ENCODE measurements at places on chromosomes 1 and 21.

DNA sequence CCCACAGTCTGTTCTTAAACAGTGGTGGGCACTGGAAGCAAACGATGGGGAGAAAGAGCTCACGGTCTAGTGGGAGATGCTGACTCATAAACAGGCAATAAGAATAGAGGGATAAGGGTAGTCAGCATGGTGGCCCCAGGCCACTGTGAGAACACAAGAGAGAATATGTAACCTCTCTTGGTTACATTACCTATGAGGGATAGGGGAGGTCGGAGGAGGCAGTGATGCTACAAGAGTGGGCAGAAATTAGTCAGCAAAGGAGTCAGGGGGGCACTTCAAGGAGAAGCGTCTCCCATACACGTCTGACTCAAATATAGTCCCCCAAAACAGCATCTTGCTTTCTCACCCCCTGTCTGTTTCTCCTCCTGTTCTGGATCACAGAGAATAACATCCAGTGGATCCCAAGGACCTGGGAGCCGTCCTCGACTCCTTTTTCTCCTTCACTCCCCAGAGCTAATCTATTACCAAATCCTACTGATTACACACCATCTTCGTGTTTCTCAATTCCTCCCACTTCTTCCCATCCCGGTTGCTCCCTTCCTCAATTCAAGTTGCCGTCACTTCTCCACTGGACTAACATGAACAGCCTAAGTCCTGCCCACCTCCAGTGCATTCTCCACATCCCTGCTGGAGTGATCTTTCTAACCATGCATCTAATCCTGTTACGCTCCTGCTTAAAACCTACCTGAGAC is 2.1 kb downstream of the SLAMF8 start:
- DNase-seq = no peak

DNA sequence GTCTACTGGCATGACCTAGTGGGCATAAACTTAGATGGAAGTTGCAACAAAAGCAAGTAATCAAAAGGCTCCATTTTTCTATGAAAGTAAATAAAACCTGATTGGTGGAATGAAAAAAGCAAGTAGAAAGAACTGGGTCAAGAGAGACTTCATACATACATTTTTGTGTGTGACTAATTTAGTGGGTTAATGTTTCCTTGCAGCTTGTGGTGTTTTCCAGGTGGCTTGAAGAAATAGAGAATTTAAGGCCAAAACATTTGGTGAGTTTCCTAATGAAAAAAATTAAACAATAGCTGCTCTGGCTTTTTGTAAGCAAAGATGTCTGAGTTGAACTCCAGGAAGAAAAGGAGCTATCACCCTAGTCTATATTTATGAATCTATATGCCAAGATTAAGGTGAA is 71.0 kb downstream of the ZC3H11B start:
- no peak for DNase-seq

DNA sequence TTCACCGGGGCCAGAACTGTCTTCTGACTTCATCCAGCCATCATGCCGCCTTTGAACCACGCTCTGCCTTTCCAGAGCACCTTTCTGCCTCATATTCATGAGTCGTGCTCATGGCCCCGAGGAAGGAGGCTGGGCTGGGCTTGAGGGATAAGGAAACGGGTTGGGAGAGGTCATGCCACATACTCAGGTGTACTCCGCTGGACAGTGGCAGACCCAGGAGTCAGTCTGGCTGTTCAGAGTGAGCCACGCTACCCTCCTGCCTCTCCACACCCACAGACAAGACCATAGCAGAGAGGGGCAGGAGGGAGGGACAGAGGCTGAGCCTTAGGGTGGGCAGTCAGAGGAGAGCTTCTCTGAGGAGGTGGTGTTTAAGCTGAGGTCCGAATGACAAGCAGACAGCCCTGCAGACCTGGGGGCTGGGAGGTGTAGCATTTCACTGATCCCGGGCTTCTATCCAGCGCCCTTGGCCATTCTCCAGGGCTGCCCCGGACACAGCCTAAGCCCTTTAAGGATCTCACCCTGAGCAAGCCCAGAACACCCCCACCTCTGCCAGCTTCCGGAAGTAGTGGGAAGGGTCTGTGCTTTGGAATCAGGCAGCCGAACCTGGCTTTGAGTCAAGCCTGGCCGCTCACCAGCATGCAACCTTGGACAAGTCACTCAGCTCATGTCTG is 102.3 kb downstream of the LACTBL1 start:
- DNase-seq = no peak

DNA sequence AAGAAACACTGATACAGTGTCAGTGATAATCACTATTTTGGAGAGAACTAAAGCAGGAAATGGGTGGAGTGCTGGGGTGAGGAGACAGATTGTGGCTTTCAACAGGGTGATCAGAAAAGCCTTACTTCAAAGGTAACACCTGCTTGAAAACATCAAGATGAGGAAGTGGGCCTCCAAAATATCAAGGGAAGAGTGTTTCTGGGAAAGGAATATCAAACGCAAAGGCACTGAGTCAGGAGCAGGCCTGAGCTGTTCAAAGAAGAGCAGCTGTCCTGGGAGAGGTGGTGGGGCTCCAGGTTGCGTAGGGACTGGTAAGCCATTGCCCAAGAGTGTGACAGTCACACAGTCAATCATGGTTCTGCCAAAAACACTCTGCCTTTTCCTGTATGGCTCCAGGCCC is 47.1 kb upstream of the ATP1A1 start:
- peak; percentile 68 for DNase-seq

DNA sequence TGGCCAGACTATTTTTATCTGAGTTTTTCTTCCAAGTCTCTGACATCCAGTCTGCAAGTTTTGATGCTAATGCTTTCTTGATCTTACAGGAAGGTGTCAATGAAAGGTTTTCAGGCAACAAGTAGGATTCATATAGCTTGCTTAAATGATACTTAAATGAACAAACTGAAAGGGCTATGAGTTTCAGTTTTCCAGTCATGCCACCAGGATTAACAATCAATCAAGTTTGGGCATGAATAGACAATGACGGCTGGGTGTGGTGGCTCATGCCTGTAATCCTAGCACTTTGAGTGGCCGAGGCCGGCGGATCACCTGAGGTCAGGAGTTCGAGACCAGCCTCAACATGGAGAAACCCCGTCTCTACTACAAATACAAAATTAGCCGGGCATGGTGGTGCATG is 34.3 kb upstream of the SLC16A1 start:
- DNase-seq = no peak

DNA sequence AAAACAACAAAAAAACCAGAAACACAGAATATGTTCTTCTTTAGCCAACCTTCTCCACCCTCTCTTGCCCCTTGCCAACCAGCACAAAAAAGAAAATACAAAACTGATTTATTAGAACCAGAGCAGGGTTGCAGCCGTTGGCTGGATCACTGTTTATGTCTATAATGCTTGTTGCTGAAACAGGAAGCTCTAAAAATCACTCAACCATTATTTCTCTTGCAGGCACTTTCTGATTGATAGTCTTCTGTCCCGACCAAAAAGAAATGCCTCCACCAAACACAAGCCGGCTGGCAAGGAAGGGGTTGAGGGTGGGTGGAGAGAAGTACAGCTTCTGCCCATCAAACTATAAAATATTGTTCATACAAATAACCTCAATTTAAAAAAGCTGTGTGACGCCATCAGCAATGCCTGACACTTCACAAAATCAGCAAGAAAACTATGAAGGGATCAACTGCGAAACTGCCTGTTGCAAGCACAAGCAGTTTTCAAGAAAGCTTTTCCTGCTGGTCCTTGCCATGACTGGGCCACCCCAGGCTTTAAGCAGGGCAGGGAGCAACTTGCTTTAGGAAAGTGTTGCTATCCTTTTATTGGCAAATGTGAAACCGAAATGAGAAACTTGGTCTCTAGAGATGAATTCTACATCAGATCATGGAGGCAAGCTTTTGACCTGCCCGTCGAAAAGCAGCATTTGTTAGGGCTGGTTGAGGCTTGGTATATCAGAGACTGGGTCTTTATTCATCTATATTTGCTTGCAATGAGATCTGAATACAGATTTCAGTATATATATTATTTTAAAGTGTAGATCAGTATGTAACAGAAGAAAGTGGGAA is 174.2 kb downstream of the RUNX1 start:
- no peak for DNase-seq

- peak; percentile 25 for DNase-seq
Observed at GRCh38 chr1:3453891-3454810, at the start of gene ARHGEF16. Gene ARHGEF16 (plus strand): TSS chr1:3454665. CDS start chr1:3463085, 8,420 bp downstream.

DNA sequence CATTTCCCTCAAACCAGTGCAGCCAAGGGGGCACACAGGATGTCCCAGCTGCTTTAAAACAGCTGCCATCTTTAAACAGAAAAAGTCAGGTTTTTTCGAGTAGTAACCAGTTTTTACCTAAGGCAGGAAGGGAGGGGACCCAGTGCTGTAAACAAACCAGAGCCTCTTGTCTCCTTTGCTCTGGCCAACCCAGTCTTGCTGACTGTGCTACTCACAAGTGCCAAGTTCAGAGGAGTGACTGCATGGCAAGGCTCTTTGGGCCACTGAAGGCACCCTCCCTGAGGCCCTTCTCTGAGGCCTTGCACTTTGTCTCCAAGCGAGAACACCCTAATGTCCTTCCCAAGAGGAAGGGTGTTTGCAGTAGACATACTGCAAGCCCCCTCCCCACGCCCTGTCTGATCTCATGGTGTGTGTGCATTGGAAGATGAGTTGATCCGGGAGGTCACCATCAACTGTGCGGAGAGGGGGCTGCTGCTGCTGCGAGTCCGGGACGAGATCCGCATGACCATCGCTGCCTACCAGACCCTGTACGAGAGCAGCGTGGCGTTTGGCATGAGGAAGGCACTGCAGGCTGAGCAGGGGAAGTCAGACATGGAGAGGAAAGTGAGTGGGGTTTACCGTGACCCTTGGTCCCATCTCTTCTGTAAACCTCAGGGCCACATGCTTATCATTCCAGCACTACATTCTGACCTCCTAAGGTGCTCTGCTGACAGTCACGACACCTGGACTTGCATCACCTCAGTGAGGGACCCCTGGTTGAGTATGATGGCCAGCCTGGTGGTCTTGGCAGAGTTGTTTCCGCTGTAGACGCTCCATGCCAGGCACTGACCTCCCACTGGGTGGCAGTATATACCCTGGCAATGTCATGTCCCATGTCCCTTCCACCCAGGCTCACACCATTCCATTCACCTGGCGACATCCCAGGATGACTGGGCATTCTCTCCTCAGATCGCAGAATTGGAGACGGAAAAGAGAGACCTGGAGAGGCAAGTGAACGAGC is 4.7 kb downstream of the DNALI1 start:
- peak; percentile 16 for DNase-seq

GRCh38 chr1:160681066-160681890 is 30.3 kb downstream of the CD48 start:
- DNase-seq = peak; percentile 84

DNA sequence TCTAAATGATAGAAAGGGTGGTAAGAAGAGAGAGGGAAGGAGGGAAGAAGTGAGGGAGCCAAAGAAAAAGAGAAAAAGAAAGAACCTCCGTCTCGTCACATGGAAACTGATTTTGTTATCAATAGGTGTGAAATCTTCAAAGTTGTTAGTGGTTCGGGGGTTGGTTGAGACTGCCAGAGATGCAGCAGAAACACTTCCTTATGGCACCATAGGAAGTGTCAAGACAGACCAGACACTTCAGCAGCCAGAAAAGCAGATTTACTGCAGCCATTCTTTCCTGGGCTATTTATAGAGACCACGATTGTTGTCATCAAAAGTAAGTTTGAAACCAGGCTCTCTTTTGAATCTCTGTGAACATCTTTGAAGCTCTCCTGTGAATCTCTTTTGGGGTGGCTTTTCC is 150.5 kb downstream of the PLPPR5 start:
- peak; percentile 24 for DNase-seq

- DNase-seq = no peak
Observed at GRCh38 chr1:209598227-209598626, 14.7 kb downstream of the CAMK1G start.

- DNase-seq = no peak
Observed at GRCh38 chr1:113303267-113303666, 87.0 kb upstream of the MAGI3 start.

DNA sequence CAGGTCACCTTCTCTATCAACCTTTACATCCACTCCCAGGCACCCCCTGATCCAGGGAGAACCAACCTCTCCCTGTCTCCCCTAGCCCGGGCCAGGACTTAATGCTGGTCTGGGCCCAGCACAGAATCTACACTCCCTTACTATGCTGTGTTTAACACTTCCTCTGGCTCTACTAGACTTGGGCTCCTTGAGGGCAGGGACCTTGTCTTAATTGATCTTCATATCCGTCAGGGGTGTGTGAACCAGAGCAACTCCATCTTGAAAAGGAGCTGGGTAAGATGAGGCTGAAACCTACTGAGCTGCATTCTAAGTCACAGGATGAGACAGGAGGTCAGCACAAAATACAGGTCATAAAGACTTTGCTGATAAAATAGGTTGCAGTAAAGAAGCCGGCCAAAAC is 98.9 kb downstream of the SSBP3 start:
- DNase-seq = no peak

Data from CD4-positive, alpha-beta memory T cell (primary cell).